Central memory CD8-positive, alpha-beta T cell (primary cell): ENCODE measurements at places on chromosomes 11 and 22.

DNA sequence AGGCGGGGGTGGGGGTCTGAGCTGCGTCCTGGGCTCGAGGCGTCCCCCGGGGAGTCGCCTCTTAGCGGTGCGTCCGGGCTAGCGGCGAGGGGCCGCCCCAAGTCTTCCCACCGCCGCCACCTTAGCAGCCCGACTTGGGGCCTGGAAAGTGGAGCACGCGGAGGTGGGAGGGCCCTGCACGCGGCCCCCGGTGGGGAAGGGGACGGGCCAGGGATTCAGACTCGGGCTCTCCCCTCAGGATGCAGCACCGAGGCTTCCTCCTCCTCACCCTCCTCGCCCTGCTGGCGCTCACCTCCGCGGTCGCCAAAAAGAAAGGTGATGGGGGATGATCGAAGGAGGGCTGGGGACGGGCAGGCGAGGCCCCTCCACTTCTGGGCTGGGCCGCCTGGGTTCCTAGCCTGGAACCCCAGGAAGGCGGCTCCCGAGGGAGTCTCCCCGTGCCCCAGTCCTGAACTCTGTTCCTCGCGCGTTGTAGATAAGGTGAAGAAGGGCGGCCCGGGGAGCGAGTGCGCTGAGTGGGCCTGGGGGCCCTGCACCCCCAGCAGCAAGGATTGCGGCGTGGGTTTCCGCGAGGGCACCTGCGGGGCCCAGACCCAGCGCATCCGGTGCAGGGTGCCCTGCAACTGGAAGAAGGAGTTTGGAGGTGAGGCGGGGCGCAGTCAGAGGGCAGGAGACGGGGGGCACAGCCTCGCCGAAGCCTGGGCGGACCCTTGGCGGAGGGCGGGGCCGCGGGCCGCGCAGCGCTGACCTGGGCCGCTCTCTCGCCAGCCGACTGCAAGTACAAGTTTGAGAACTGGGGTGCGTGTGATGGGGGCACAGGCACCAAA is 563 bp downstream of the MDK start:
- no peak for DNase-seq

DNA sequence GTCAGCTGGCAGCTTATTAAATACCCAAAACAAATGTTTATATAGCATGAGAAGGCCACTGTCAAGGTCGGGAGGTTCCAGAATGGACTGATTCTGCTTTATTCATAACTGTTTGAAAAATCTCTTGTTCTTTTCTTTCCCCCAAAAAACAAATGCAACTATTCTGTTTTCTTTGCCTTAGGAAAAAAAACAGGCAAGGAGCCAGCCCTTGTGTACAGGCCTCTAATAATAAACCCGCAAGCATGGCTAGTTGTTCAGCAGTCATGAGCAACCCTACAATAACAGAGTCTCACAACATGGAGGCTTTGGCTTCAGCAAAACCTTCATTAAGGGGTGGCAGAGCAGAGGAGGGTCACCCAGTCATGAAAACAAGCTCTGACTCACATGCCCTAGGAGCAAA is 191.7 kb downstream of the KIRREL3 start:
- no peak for DNase-seq

- no peak for DNase-seq
These were observed 48.3 kb upstream of the PICALM start for GRCh38 chr11:86117001-86117711.

GRCh38 chr11:113142508-113142907 is 171.9 kb upstream of the TTC12 start:
- DNase-seq: no peak

GRCh38 chr11:94658386-94658785 is 91.2 kb downstream of the PIWIL4 start:
- no peak for DNase-seq

GRCh38 chr11:130553306-130553705 is 104.9 kb downstream of the ADAMTS15 start:
- no peak for DNase-seq

GRCh38 chr22:20256027-20256426 is 12.1 kb downstream of the RTN4R start:
- no peak for DNase-seq

GRCh38 chr11:76621868-76622267 is 48.7 kb downstream of the LRRC32 start:
- no peak for DNase-seq

GRCh38 chr22:30348404-30348803 is 8.3 kb downstream of the SF3A1 start:
- DNase-seq: no peak

DNA sequence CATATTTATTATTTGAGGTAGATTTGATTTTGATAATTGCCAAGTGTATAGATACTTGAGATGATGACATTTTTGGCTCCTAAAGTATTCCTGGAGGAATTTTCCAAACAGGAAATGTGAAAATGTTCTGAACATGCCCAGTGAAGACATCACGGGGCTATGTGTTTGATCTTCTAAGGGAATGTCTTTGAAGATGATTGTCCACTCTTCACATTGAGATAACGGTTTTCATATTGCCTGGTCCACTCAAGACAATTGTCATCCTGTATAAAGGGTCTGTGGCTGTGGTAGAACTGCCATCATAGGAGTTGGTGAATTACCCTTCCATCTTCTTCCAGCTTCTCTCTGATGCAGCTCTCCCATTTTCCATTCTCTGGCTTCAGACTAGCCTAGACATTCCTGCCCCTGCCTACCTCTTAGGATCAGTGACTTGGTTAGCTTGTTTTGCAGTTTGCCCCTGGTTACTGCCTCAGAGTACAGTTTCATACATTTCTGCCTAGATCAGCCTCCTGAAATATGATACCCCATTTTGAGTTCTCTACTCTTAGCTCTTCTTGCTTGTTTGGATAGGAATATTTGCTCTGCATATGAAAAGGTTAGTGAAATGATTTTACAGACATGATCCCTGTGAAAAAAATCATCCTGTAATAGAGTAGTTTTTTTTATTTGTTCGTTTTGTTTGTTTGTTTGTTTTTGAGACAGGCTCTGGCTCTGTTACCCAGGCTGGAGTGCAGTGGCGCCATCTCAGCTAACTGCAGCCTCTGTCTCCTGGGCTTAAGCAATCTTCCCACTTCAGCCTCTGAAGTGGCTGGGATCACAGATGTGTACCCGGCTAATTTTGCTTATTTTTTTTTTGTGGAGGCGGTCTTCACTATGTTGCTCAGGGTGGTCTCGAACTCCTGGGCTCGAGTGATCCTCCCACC is 111.4 kb upstream of the SORL1-AS1 start:
- DNase-seq: no peak

DNA sequence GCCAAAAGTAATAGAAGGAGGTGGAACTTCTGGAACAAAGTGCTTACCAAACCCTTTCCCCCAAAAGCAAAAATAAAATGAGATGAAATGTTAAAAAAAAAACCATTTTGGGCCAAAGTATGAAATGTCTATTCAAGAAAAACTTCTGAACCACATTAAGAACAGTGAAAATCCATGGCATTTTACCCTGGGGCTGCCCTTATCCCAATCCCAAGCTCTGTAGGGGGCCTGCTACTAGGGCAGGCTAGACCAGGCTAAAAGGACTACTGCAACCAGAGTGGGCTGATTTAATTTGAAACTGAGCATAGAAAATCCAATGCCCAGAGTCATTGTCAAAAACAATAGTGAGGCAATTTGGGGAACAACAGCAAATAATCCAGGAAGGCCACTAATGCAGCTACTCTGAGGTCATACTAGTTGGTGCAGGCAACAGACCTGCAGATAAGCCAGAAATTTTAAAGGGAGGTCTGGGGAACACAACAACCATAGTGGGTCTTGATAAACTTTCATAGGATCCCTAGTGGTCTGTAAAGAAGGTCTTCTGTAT is 99.4 kb downstream of the RELT start:
- DNase-seq: no peak

- DNase-seq: no peak
These were observed 24.9 kb downstream of the BMAL1 start for GRCh38 chr11:13302420-13302958.

GRCh38 chr11:69499918-69500284 is 18.4 kb downstream of the LINC01488 start:
- no peak for DNase-seq

GRCh38 chr11:104736502-104736901 is 161.8 kb downstream of the CASP12 start:
- no peak for DNase-seq

DNA sequence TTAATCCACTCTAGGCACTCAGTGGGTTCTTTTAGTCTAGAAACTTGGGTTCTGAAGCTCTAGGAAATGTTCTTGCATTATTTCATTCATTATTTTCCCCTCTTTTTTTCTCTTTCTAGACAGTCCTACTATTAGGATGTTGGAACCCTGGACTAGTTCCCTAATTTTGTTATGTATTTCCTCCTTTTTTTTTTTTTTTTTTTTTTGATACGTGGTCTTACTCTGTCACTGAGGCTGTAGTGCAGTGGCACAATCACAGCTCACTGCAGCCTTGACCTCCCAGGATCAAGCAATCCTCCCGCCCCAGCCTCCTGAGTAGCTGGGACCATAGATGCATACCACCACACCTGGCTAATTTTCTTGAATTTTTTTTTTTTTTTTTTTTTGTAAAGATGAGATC is 9.4 kb downstream of the UPB1 start:
- no peak for DNase-seq

- no peak for DNase-seq
These were observed 81.1 kb downstream of the PGR start for GRCh38 chr11:101048479-101048878.

DNA sequence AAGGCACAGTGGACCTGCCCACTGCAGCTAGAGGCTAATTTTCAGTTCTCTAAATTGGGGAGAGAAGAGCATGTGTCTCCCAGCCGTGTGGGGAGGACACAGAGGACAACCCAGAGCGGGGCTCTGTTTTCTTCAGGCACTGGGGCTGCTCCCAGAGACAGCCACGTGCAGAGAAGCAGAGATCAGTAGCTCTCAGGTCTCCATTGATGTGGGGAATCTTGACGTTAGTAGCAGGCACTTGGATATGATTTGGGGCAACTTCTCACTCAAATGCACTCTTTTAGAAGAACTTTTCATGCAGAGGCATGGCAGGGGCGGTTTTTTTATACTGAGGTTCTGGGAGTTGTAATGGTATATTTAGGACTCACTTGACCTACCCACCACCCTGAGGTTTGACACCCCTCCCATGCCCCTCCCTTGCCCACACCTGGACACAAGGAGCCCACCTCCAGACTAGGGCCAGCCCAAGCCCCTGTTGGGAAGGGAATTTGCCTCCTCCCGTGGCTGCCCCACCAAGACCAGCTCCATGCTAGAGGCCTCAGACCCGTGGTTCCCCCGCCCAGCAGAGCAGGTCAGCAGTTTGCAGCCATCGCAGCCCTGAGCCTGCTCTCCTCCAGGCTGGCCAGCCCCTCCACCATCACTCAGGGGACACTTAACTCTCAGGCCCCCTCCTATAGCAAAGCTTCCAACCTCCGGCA is 94.2 kb upstream of the RTL6 start:
- no peak for DNase-seq

DNA sequence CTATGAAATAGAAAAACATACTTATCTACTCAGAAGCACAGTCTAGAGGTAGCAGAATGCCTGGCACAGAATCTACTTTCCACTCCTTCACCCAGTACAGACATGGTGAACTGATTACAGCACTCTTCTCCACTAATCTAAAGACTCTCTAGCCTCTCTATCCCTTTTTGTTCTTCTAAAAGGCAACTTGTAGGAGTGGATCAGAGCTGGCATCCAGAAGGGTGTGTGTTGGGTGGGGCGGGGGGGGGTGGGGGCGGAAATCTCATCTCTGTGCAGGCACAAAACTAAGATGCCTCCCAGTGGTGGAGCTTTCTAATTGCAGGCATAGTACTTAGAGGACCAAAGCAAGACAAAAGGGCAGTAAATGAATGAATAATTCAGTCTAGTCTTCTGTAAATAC is 11.5 kb upstream of the EMID1 start:
- no peak for DNase-seq

DNA sequence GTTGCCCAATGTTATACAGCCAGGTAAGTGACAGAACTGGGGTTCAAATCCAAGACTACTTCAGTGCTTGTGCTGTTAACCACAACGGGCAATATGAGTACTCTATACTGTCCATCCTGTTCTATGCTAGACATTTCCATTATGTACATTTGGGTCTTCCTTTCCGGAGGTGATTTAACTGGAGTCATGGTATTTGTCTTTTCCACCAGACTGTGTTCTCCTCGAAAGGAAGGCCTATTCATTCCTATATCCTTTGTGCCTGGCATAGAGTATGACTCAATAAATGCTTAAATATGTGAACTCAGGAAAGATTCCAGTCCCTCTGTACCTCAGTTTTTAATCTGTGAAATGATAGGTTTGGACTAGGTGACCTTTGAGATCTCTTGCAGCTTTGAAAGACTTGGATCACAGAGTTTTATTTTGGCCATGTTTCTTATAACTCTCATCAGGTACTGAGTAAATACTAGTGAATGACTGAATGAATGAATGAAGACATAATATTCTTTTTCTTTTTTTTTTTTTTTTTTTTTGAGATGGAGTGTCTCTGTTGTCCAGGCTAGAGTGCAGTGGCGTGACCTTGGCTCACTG is 6.6 kb downstream of the RNF121 start:
- no peak for DNase-seq

DNA sequence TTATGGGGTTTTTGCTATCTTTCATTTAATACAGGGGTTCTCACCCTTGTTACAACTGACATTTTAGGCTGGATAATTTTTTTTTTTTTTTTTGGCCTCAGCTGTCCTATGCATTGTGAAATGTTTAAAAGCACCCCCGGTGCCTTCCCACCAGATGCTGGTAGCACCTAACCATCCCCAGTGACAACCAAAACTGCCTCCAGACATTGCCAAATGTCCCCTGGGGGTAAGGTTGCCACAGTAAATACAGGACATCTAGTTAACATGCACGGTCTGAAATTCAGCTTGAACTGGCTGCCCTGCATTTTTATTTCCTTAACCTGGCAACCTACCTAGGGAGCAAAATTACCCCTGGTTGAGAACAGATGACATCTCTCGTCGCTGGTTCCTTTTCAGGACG is 72.4 kb downstream of the CYTH4 start:
- no peak for DNase-seq

GRCh38 chr11:77789061-77789730 is 31.3 kb downstream of the RSF1 start:
- DNase-seq: no peak

GRCh38 chr11:45688472-45689033 is 23.1 kb upstream of the CHST1 start:
- no peak for DNase-seq

GRCh38 chr11:73578592-73579185 is 19.2 kb downstream of the FAM168A start:
- no peak for DNase-seq

DNA sequence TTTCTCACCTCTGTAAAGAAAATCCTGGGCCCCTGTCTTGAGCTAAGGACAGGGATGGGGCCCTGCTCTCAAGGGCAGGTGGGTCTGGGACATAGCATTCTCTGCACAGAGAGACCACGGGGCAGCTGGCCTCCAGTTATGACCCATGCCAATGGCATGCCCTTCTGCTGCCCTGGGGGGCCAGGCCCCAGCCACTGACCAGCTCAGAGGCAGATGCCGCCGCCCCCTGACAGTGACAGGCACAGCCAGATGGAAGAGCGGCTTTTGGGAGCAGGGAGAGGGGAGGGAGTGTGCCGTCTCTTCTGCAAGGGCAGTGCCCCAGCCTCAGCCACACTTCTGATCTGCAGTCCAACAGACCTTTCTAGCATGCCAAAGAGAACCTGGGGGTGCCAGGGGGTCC is 114.8 kb upstream of the NAV2 start:
- DNase-seq: no peak
